ENCODE measurements at places on chromosomes 3 and 15. TPM values are rescaled to one million over a fixed set of nuclear protein-coding genes. Genes with fewer than 3 reads are reported as not detected.

DNA sequence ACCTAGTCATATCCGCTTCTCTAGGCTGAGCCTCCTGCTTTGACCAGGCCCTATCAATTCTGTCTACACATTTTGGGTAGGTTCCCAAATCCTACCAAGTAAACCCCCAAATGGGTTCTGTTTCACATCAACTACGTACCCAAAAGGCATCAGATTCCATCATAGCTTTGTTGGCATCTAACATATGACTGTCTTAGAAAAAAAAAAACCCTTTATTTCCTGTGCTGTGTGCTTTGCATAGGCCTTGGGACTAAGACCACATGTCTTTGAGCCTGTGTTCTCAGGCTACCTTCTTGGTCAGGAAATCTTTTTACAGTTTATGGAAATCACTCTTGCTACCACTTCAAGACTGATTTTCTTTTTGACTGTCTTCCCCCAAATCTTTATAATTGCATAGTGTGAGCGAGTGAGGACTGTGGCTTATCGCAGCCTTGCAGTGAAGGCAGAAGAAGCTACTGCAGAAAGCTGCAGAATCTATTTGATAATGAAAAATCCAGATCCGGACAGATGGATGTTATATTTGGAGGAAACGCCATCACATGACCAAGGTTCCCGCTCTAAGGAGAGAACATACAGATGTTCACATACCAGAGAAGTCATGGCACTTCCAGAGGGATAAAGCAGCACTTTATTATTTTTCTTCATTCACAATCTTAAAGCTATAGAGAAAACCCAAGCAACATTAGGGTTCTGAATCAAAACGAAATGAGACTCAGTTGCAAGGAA lies 111.2 kb downstream of the EOMES start:
- no peak for DNase-seq

The AADAC gene
- 0.49 TPM for total RNA-seq

The THAP10 gene
- 8.4 TPM for total RNA-seq

GRCh38 chr15:72825829-72826228 lies 42.3 kb upstream of the ADPGK start:
- DNase-seq: no peak

GRCh38 chr3:97297032-97297431 lies 467.5 kb upstream of the ARL6 start:
- DNase-seq: no peak

The TMEM207 gene
- total RNA-seq: not detected

The CPNE9 gene
- not detected for total RNA-seq

- peak; percentile 50 for DNase-seq
These were observed 328.8 kb upstream of the THBS1 start for GRCh38 chr15:39252134-39252470.

GRCh38 chr3:147404800-147405230 lies 1.5 kb downstream of the ZIC4 start:
- DNase-seq: no peak

GRCh38 chr15:87998630-87999029 lies 257.9 kb downstream of the NTRK3 start:
- DNase-seq: no peak

The TKT gene
- 761 TPM for total RNA-seq

- no peak for DNase-seq
These were observed 24.2 kb upstream of the NEO1 start for GRCh38 chr15:73028031-73028430.

DNA sequence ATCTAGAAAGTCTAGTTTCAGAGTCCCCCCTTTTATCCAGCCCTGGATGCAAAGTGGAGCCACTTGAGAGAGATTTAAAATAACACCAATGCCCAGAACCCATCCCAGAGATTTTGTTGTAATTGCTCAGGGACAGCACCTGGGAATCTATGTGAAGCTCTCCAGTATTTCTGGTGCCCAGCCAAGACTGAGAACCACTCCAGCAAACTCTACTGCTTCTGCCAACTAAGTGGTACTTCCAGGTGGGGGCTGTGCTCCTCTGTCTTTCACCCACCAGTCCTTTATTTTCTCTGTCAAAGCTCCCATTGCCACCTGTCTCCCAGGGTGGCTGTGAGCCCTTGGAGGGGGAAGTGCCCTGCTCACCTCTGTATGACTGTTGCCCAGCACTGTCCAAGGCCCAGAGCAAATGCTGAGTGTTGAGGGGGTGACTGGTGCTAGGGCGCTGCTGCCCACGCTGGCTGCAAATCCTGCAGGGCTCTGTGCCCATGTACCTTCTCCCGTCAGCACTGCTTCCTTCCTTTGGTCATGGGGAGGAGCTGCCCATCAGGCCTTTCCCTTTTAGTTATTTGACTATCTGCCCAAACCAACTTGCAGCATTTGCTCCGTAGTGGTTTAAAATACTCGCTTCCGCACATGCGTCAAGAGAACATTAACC lies 9.4 kb downstream of the CLSTN2 start:
- DNase-seq: no peak

DNA sequence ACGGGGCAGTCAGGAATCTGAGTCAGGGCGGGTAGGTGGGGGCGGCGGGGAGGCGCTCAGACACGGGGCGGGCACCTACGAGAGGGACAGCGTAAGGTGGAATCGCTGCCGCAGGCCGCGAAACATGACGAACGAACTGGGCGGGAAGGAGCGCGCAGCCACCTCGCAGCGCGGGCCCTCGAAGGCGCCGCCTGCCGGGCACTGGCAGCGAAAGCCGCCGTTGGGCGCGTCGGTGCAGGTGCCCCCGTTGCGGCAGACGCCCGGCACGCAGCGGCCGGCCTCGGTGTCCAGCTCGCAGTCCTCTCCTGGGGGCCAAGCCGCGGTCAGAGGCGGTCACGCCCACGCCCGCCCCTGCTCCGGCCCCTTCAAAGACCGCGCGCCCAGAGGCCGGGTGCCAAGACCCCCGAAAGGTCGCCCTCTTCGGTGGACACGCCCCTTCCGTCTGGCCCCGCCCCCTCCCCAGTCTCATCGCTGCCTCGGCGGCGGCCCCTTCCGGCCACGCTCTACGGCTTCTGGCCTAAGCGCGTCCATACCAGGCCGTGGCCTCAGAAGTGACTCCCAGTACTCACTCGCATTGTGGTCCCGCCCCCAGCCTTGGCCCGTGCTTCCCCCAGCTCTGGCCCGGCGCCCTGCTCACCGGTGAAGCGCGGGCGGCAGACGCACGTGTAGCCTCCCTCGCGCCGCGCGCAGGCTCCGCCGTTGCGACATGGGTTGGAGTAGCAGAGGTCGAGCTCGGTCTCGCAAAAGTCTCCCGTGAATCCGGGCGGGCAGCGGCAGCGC lies 6.4 kb downstream of the CELSR3 start:
- DNase-seq: peak; percentile 50

DNA sequence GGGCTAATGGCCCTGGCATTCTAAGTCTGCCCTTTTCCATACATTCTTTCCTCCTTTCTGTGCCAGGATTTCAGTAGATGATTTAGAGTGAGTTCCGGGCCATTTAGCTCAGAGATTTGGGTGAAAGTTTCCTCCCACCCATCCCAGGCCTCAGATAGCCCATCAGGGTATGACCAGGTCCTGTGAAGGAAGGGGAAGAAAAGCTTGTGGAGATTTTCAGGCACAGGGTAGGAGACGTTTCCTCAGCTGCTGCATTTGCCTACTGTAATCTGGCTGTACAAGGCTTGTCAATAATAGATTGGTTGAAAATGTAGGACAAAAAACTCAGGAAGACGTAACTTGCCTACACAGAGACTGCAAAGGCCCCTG lies 63.2 kb upstream of the BCL6 start:
- DNase-seq: no peak

The GOLGA8S gene
- 0.48 TPM for total RNA-seq

The NR2E3 gene
- not detected for total RNA-seq

DNA sequence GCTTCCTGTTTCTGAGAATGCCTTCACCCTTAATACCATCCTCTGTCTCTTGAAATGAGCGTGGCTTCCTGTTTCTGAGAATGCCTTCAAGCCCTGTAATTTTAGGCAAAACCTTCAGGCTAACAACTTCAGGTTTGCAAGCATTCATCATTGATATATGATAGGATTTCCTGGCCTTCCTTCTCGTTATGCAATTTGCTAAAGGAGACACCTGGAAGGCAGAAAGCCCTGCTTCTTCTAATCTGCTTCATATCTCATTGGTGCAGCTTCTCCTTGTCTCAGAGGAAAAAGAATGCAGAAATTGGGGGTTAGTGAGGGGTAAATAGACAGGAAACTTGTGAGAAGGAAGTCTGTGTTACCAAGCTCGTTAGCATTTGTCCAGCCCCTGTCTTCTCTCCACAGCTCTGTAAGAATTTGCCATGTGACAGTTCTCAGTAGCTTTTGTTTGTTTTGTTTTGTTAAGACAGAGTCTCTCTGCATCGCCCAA lies 7.3 kb downstream of the ARL6IP5 start:
- DNase-seq: no peak

The OCA2 gene
- not detected for total RNA-seq

The USP13 gene
- 13.8 TPM for total RNA-seq

The SHF gene
- total RNA-seq: 4.4 TPM

The POLQ gene
- total RNA-seq: 9.9 TPM

GRCh38 chr3:146382386-146382785 lies 87.0 kb downstream of the PLSCR2 start:
- DNase-seq: peak; percentile 7

- peak; percentile 84 for DNase-seq
These were observed 69.5 kb upstream of the XCR1 start for GRCh38 chr3:46096781-46097180.

DNA sequence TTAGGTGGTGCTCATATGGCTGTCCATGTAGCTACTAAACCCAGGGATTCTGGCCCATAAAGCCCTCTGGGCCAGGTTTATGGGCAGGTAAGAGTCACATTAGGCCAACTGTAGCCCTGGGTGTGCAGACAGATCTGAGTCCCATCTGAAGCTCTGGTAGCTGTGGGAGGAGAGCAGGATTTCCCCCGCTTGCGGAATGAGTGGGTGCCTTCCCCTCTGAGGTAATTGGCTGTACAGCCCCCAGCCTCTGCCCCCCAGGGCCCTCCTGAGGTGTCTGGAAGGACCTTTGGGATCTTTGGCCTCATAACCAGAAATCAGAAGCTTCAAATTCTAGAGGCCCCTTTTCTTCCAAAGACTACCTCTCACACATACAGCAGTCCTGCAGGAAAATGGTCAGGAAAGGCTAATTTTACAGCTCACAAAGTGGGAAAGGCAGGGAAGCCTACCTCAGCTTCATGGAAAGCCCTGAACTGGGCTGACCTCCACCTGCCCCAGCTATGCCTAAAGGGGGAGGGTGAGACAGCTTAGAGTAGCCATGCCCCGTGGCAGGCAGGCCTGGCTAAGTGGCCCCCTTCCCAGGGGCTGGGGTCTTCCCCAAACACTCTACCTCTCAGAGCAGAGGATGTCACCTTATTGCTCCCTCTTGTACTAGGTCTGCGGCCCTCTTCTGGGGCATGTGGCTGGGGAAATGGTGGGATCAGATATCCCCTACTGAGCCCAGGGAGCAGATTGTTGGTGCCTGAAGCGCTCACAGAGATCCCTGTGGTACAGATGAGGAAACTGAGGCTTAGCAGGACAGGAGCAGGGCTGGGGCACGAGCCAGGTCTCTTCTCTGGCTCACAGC lies 16.8 kb downstream of the HEMK1 start:
- DNase-seq: no peak

DNA sequence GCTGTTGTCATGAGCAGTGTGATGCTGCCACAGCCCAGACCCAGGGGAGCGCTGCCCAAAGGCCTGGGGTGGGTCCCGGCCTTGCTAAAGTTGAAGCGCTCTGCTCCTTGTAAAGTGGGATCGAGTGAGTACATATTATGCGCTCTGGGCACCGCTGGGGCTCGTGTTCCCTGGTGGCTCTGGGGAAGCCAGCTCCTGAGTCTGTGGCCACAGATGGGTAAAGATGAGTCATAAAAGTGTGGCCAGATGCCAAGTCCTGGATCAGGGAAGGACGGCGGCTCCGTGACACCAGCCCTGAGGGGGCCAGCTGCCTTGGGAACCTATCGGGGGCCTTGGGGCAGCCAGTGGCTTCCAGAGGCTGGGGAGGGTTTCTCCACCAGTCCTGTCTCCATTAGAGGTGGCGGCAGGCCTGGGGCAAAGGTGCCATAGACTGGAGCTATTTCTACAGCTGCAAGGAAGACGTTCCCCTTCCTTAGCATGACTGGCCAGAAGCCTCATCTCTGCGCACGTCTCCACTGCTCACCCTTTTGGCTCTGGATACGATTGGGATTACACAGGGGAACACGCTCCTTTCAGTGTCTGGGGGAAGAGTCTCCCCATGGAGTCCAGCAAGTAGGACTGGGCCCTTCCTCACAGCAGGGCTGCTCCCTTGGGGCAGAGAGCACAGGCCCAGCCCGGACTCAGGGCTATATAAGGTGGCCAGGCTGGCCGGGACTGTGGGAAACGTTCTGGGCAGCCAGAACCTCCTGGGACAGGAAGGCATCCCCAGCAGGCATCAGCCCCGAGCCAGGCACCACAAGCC lies 1.2 kb upstream of the ITIH4 start:
- peak; percentile 98 for DNase-seq

The DNAH12 gene
- total RNA-seq: 1.6 TPM

GRCh38 chr3:64796607-64797399 lies 109.0 kb upstream of the ADAMTS9 start:
- peak; percentile 10 for DNase-seq

The DAZL gene
- not detected for total RNA-seq

GRCh38 chr3:37290551-37290950 lies 116.2 kb upstream of the LRRFIP2 start:
- DNase-seq: no peak

DNA sequence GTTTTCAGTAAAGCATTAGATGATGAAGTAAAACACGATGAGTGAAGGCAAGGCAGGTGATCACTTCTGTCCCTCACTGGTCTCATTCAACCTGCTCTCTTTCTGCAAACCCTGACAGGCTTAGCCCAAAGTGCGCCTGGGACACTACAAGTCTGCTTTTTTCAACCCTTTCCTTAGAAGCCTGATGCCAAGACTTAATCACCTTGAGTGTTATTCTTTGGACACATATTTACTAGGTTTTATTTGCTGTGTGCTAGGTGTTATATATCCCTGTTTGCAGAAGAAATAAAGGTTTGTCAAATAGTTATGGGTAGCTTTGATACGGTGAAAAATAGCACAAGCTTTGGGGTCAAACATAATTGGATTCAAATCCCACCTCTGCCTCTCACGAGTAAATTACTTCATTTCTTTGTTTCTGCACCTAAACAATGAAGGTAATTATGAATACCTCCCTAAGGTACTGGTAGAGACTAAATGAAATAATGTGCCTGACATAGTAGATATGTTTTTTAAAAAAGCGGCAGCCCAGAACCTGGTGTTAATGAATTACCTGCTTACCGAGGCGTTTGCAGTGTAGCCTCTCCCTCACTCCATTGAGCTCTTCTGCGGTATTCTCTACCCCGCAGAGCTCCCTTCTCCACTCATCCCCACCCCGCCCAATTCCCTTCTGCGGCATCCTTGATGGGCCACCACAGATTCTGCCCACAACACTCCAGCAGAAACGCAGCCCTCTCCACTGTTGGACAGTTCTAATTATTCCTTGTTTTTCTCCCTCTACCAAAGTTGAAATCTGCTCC lies 269.0 kb upstream of the TPM1 start:
- DNase-seq: no peak

The CASR gene
- not detected for total RNA-seq

The CAV3 gene
- not detected for total RNA-seq

The GFM1 gene
- 46.9 TPM for total RNA-seq

- DNase-seq: no peak
These were observed 30.8 kb downstream of the B3GNT5 start for GRCh38 chr3:183283886-183284285.

Data from RPMI7951 (cell line).